ENCODE measurements at places on chromosomes 6 and 20.
A peak's percentile ranks its signal among the peaks of the same experiment; 100 is the strongest.

DNA sequence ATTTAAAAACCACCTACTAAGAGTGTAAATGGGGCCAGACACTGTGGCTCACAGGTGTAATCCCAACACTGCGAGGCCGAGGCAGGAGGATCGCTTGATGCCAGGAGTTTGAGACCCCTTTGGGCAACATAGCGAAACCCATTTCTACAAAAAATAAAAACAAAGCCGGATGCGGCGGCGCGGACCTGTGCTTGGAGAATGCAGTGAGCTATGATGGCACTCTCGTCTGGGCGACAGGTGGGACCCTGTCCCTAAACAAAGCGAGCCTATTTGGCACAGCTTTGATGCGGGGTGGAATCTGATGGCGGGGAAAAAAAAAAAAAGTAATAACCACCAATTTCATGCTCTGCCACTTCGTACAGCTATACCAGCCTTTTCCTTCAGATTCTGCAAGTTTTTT is 1.1 kb downstream of the TCP1 start:
- no peak for DNase-seq

DNA sequence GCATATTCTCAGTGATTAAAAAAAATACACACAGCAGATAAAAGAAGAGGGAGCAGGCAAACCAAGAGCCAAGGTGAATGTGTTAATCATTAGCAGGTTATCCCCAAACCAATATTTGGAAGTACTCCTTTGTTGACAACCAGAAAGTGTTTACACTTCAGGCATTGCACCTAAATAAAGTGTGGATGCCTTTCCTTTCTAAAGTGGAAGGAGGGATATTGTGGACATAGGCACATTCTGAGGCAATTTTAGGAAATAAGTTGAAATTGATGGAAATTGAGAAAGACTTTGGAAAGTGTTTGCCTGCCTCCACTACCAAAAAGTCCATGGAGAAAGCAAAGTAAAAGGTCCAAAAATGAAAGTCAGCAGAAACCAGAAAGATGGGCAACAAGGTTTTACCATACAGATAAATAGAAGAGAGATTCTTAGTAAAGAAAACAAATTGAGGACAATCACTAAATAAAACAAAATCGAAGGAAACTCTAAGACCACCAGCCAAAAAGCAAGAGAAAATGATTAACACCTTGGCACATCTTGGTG is 22.9 kb downstream of the SLC17A2 start:
- no peak for DNase-seq

DNA sequence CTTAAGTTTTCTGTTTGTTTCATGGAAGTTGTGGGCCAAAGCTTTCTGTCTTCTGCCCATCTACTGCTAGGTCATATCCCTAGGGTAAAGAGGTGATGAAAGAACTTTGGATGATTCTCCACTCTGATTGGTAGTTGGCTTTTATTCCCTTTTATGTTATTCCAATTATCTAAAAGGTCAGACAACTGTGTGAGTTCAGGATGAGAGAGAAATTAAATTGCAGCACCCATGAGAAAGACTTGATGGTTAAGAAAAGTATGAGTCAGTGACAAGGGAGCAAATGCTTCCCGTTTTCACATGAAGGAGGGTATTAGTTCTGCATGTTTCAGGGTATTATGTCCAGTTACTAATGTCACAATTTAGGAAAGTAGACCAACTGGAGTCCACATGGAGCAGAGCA is 136.3 kb downstream of the CD109 start:
- DNase-seq, result no peak

GRCh38 chr6:34084591-34085290 is 61.1 kb downstream of the GRM4 start:
- no peak for DNase-seq

DNA sequence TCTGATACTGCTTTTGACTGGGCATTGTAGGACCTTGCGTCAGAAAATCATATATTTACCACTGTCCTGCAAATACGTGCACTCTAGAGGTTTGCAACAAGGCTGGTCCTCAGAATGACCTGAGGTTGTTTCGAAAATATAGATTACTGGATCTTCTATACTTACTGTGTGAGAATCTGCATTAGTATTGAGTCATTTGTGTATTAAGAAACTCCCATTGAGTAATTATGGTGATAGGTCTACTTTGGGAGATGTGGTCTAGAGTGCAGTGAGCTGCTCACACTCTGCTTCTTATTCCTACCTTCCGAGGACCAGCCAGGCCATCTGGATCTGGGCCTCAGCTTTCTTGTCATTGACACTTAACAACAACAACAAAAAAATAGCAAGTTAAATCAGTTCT is 9.6 kb downstream of the KLHL32 start:
- no peak for DNase-seq

- no peak for DNase-seq
These were observed 93.8 kb downstream of the OPN5 start for GRCh38 chr6:47875593-47875992.

- no peak for DNase-seq
These were observed 144.2 kb downstream of the PDSS2 start for GRCh38 chr6:107315114-107315513.

- DNase-seq, result no peak
These were observed 30.1 kb downstream of the KIF25 start for GRCh38 chr6:168027521-168027920.

GRCh38 chr6:34233867-34234266 is 2.8 kb upstream of the HMGA1 start:
- no peak for DNase-seq

- no peak for DNase-seq
These were observed 19.5 kb upstream of the MAS1 start for GRCh38 chr6:159871241-159871640.

DNA sequence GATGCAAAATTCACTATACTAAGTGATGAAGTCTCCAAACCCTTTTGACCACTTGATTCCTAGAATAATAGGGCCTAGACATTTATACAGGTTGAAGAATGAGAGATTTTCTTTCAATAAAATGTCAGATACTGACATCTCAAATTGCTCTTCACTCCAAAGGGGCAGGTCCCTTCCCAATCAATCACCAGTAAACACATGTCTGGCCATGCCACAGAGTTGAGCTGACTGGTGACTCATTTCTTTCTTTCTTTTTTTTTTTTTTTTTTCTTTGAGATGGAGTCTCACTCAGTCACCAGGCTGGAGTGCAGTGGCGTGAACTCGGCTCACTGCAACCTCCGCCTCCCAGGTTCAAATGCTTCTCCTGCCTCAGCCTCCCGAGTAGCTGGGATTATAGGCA is 388.6 kb upstream of the BTBD3 start:
- no peak for DNase-seq

GRCh38 chr20:62905536-62906117 is 20.7 kb downstream of the DIDO1 start:
- DNase-seq, result no peak

DNA sequence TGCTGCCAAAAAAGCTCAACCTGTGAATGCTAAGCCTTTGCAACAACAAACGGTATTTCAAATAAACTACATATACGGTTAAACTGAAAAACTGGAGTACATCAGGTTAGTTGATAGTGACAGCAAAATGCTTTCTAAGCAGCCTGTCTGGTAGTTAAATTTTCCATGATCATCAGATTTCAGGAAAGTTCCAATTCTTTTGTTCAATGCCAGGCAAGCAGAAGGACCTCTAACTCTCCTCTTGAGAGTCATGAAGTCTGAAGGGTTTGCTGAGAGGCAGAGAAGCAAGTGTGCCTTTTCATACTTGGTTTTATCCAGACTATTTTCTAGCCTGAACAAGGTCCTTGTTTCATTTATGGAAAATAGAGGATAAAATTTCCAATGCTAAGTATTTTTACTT is 4.5 kb downstream of the FLRT3 start:
- DNase-seq, result peak; percentile 33

DNA sequence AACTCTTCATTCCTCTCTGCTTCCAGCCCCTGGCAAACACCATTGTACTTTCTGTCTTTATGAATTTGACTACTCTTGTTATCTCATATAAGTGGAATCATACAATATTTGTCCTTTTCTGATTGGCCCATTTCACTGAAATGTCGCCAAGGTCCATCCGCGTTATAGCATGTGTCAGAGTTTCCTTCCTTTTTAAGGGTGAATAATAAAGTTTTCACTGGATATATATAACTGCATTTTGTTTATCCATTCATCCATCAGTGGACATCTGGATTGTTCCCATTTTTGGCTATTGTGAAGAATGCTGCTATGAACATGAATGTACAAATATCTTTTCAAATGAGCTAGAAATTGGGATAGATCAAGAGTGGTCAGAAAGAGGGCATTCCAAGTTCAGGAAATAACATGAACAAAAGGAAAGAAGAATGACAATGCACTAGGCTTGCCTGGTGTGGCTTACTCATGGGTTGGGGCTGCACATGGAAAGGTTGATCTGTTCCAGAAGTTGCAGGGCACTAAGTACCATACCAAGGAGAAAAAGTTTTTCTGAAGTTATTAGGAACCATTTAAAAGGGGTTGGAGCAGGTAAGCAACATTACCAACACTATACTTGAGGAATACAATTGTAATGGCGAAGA is 10.0 kb upstream of the L3MBTL3 start:
- no peak for DNase-seq
